ENCODE measurements at places on chromosomes 1 and 21.
A peak's percentile ranks its signal among the peaks of the same experiment; 100 is the strongest.

DNA sequence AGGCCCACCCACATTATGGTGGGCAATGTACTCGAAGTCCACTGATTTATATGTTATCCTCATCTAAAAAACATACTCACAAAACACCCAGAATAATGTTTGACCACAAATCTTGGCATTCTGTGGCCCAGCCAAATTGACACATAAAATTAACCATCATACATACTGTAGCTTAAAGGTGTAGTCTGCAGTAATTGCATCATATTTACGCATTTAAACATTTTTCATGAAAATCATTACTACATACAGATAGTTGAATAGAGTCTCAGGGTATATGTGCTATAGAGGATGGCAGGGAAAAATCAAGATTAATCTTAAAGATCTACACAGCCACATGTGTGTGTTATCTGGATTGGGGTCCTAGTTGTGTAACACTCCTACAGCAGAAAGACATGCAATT is 14.5 kb downstream of the ZNF697 start:
- no peak for DNase-seq

GRCh38 chr21:31410499-31411131 is 66.6 kb upstream of the TIAM1 start:
- no peak for DNase-seq

GRCh38 chr1:209402697-209403096 is 180.8 kb upstream of the CAMK1G start:
- no peak for DNase-seq

DNA sequence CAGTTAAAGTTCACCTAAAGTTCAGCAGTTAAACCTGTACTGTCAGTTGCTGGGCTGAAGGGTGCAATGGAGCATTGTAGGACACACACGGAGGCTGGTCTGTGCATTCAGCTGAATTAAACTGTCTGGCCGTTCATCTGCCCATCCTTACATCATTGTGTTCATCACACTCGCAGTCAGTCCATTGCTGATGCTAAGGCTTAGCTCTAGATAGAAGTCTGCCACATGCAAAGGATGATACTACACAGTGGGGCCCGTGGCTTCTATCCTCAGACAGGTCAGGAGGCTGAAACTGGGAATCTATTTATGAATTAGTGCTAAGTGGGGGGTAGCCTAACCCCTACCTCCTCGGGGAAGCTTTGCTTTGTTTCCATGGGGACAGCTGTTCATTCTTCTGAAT is 60.4 kb downstream of the CNIH3 start:
- no peak for DNase-seq

DNA sequence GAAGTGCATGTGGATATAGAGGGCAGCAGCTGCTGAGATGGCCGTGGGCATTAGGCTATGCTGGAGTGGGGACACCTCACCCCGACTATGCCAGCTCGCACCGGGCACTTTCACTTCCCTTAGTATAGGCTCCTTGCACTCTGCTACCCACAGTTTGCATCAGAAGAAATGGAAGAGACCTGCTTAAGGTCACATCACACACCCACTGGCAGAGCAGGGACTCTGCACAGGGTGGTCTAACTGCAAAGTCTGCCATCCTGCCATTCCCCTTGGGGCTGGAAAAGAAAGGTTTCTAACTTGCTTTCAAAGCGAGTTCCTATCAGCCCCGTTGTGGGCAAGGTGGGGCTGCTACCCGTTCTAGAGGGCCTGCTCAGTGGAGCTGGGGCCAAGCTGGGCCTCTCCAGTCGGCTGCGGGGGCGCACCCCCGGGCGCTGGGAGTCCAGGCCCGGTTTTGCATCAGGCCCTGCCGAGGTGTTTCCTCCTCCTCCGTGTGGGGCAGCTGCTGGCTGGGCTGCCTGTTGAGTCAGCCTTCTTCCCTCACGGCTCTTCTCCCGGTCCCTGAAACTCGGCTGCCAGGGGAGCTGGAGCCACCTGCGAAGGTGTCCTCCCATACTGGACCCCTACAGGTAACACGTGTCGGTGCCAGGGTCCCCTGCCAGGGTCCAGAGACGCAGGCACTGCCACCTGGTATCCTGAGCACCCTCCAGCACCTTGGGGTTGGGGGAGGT is at the start of gene SYTL1:
Gene SYTL1 (plus strand): TSS at position 498 of the 728 bp plus-strand sequence. CDS start 3,313 bp downstream, outside the sequence.
- DNase-seq = no peak

- DNase-seq = no peak
Measured at GRCh38 chr1:229664133-229664689, 38.2 kb downstream of the URB2 start.

DNA sequence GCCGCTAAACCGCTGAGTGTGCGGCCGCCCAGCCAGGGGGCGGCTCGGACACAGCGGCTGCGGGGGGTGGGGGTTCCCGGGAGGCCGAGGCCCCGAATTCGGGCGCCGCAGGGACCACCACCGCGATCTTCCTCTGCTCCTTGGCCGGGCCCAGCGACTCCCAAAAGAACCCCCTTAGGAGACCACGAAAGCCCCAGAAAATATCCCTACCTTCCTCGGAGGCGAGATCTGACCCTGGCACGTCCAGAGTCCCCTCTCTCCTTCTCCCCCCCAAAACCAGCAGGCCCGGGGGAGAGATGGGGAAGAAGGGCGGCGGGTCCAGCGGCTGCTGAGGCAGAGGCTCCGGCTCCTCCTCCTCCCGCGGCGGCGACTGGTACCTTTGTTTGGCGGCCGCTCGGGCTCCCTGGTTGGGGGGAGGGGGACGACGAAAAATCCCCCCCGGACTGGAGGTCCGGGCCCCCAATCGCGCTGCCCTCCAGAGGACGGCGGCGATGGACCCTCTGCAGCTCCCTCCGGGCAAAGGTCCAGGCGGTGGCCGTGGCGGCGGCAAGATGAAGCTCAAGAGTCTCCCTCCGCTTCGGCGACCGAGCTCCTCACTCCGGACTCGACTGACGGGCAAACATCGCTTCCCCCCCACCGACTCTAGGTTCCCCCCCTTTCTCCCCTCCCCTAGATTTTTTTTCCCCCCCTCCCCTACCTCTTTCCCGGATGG is at the start of gene ARID4B:
Gene ARID4B (minus strand): TSS at position 621 of the 712 bp plus-strand sequence. CDS start 1,260 bp downstream, outside the sequence.
- DNase-seq = no peak

DNA sequence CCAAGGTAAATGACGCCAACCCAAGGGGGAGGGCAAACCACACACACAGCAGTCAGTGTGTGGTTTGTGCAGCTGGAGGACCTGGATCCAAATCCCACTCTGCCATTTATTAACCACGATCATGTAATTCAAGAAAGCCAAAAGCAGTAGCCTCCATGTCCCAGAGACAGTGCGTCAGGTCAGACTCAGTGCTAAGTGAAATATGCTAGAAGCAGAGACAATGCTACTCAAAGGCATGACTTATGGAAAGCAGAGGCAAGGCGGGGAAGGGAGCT is 13.6 kb downstream of the TTC39A start:
- DNase-seq = no peak

DNA sequence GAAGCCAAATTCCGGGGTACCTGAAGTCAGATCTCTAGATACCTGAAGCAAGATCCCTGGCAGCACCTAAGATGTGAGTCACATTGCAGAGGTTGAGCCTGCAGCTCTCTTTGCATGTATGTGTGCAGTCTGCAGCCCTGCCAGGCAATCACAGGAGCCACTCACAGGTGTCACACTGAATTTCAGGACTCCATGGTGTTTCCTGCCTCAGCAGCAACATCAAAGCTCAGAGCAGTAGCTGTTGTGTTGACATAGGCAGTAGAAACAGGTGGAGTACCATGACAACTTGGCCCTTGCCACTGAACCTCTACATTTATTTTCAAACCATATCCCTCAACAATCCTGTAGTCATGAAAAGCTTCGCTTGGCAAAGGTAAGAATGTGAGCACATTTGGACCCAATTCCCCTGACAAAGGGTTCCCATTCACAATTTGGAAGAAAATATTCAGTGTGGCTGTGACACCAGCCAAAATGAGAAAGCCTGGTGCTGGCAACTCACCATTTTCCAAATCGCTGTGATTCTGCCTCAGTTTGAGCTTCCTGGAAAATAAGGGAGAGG is 419.8 kb upstream of the NFIA start:
- no peak for DNase-seq

DNA sequence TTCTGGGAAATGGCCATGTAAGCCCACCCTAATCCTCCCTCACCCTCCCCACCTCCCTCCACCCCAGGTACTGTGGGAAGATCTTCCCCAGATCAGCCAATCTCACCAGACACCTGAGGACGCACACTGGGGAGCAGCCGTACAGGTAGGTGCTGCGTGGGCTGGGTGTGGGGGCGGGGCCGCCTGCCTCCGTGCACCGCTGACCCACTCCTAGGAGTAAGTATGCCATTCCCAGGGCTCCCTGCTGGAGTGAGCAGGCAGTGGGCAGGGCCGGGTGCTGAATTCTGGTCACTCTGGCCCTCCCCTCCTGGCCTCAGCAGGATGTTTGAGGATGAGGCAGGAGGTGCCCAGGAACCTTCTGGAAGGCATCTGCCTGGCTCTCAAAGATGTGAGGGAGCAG is 35.9 kb upstream of the ARHGEF16 start:
- no peak for DNase-seq

- no peak for DNase-seq
Measured at GRCh38 chr1:203364094-203364801, 13.3 kb upstream of the FMOD start.

DNA sequence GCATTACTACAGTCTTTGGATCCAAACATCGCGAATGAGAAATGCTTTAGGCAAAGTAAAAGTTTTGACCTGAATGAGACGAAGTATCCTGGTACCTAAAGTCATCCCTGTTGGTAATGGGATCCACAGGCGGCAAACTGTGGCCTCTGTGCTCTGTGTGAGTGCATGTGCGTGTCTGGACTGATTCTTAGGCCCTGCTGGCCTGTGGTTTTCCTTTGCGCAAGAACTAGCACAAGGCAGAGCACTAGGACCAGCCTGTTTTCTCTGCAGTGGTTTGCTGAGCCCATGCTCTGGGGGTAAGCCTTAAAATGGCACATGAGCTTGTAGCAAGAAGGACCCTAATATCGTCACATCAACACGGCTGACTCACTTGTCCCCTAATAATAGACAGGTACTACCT is 251.2 kb downstream of the DSCAM start:
- no peak for DNase-seq

DNA sequence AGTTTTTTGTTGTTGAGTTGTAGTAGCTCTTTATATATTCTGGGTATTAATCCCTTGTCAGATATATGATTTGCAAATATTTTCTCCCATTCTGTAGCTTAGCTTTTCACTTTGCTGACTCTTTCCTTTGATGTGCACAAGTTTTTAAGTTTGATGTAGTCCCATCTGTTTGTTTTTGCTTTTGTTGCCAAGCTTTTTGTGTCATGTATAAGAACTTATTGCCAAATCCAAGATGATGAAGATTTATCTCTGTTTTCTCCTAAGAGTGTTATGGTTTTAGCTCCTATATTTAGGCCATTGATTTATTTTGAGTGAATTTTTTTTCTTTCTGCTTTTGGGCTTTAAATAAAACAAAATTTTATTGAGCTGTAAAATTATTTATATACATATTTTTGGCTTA is 52.1 kb upstream of the KRTAP19-8 start:
- no peak for DNase-seq

- peak; percentile 97 for DNase-seq
Measured at GRCh38 chr1:229574679-229575442, 16.4 kb upstream of the ABCB10 start.

GRCh38 chr1:87894062-87894461 is 565.4 kb downstream of the LMO4 start:
- DNase-seq = no peak

- DNase-seq = no peak
Measured at GRCh38 chr1:41521766-41522165, 37.3 kb upstream of the EDN2 start.

DNA sequence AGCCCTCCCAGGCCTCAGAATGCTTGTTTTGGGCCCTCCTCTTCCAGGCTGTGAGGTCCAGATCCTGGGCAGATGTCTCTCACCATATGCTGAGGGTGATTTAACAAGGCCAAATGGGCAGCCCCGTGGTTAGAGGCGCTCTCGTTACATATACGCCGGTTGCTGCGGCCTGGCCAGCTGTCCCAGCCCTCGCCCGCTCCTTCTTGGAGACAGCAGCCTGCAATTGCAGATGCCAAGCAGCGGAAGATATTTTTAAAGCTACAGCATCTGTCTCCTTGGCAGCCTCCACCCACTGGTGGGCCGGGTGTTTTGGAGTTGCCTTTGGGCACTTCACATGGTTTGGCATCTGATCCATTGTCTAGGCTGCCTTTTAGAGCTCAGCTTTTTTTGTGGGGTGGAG is 178.8 kb upstream of the NFIA start:
- peak; percentile 98 for DNase-seq

DNA sequence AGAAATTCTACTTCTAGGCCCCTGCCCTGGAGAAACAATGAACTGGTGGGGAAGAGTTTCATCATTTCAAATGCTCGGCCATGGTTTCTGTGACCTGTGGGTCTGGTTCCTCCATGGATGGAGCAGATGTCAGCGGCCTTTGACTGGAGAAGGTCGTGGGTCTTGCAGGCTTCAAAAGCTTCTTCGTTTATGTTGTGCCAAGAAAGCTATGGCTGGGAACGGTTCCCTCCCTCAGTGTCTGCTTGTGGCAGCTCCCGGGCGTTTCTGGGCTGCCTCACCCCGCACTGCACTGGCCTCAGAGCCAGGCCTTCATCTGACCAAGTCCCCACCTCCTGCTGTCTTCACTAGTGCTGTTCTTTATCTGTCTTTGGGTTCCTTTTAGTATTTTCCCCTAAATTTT is 46.4 kb upstream of the POFUT2 start:
- DNase-seq = no peak

DNA sequence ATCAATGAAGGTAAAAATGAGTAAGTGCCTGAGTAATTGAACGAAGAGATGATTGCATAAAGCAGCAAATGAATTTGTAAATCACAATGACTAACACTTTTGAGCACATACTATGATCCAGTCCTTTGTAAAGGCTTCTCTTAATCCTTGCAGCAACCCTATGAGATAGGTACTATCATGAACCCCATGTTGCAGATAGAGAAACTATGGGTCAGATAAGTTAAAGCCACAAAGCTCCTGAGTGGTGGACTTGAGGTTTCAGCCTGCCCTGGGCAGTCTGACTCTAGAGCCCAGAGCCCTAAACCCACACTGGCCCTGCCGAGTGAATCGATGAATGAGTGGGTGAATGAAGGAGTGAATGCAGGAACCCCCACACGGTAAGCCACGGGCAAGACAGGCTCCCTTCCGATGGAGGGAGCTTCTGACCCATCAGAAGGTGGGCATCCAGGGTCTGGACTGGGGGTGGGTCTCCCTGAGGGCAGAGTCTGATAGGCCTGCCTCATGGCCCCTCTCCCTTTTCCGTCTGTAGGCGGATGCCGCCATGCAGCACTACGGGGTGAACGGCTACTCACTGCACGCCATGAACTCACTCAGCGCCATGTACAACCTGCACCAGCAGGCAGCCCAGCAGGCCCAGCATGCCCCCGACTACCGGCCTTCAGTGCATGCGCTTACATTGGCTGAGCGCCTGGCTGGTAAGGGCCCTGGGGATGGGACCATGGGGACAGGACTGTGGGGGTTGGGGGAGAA is 17.0 kb downstream of the DMBX1 start:
- no peak for DNase-seq
